ENCODE measurements at places on chromosomes 2 and 18. TPM values are rescaled to one million over a fixed set of nuclear protein-coding genes. Genes with fewer than 3 reads are reported as not detected.

- no peak overlapping the region for H3K4me3 ChIP-seq
- no peak overlapping the region for H3K27ac ChIP-seq
- no peaks in the 10 kb centered on the region for H3K4me1 ChIP-seq
- no peak for DNase-seq
- no peaks in the 10 kb centered on the region for H3K36me3 ChIP-seq
- H3K27me3 ChIP-seq: peaks cover 12% of the 10 kb centered on the region
Measured at GRCh38 chr2:178202927-178203326, 8.6 kb downstream of the OSBPL6 start.

DNA sequence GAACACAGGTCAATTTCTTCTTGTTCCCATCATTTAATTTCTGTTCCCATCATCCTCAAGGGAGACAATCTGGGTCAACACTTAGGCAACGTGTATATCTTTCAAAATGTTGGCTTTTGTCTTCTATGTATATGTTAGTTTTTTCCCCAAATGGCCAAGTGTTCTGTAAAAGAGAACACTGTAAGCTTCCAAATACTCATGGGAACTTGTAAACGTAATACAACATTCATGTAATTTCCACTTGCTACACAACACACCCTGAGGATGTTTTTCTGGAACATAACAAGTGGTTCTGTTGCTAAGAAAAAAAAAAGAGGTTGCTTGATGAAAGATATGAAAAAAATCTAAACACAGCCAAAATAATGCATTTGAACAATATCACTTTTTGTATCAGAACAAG is 149.1 kb downstream of the ATAD2B start:
- H3K4me1 ChIP-seq: no peaks in the 10 kb centered on the region
- H3K36me3 ChIP-seq: peaks cover 40% of the 10 kb centered on the region
- no peak overlapping the region for H3K4me3 ChIP-seq
- H3K27ac ChIP-seq: no peak overlapping the region

DNA sequence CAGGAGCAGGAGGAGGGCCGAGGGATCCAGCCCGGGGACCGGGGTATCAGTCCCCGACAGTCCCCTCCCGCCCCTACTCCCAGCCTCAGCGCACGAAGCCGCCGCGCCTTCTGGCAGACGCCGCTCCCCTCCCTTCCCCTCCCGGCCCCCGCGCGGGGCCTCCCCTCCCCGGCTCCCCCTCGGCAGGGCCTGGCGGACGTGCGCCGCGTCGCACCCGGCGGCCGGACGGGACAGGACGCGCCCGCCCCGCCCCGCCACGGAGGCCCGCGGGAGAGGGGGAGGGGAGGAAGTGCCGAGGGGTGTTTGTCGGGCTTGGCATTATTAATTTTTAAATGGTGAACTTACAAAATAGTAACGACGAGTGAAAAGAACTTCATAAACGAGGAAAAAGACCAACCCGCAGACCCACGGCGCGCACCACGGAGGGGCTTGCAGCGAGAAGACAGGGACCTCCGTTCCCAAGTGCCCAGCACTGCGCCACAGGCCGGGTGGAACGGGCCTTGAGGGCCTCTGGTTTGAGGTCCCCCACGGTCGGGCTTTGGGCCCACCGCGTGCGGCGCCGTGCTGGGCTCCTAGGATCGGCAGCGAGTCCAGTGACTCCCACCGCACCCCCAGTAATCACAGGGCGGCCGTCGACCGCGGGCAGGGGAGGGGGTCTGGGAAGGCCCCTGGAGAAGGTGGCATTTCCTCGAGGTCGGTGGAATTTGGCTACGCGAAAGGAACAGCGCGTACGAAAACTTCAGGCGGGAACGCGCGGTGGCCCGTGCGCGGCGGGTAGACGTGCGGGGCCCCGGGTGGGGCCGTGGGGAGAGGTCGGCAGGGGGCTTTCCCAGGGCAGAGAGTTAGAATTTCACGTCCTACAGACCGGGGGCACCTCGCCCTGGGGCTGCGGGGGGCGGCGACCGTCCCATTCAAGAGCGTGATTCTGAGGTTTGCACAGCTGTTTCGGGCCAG is 954 bp upstream of the CTDSP1 start:
- H3K4me1 ChIP-seq: peaks cover 43% of the 10 kb centered on the region
- DNase-seq: peak; percentile 77
- no peaks in the 10 kb centered on the region for H3K27me3 ChIP-seq
- peaks cover 20% of the 10 kb centered on the region for H3K36me3 ChIP-seq
- H3K27ac ChIP-seq: peak overlapping the region; percentile 88

DNA sequence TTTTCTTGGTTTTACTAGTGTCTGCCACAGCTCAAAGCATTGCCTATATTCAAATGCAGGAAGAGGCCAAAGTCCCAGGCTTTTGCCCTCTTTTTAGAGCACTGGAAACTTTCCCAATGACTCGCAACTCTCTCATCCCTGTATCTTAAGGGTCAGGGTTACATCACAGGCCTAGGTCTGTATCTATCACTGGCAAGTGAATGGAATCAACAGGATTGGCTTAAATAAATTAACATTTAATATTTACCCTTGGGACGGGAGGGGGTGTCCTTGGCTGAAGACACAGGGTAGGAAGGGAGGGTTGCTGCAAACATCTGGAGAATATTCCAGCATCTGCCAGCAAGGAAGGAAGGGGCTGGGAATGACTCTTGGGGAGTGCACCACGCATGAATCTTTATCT is 242.6 kb downstream of the SLC4A3 start:
- no peak for DNase-seq
- no peaks in the 10 kb centered on the region for H3K27me3 ChIP-seq
- no peaks in the 10 kb centered on the region for H3K4me1 ChIP-seq
- no peak overlapping the region for H3K4me3 ChIP-seq
- H3K27ac ChIP-seq: no peak overlapping the region

DNA sequence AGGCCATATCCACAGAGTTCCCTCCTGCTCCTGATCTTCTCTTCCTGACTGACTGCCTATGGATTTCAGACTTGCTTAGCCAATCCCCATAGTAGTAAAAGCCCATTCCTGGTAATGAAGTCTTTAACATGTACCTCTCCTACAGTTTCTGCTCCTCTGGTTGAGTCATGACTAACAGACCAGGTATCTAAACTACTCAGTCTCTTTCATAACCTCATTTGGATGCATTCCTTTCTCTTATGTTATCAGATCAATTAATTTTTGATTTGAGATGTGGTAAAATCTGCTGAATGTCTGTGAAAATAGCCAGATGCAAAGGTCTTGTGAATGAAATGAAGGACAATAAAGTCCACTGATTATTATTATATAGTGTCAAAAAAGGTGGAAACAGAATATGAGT is 198.0 kb downstream of the NBAS start:
- H3K27ac ChIP-seq: no peak overlapping the region
- no peak overlapping the region for H3K4me3 ChIP-seq
- H3K36me3 ChIP-seq: peaks cover 1% of the 10 kb centered on the region
- no peak for DNase-seq
- no peaks in the 10 kb centered on the region for H3K4me1 ChIP-seq

Gene SIX3
- not detected for total RNA-seq
